ENCODE measurements at places on chromosomes 16 and 17.

- DNase-seq, result no peak
Observed at GRCh38 chr16:10871157-10871991, 5.6 kb upstream of the CIITA start.

DNA sequence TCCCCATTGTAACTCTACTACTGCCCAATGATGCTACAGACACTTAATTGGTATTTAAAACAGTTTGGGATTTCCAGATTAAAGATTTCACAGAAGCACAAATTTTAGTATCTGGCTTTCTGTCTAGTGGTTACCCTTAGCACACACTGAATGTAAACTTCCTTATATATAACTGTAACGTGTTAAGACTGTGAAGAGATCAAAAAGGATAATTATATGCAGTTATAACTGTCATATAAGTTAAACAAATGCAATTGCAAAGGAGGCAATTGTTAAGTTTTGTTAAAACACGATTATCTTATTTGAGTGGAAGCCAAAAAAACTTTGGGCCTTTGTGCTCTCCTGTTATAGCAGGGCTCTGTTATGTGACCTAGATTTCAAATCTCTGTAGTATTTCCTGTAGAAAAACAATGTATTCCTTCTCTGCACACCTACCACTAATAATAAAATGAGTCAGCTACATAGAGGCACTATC, 147.9 kb downstream of the STXBP4 start:
- DNase-seq, result no peak

DNA sequence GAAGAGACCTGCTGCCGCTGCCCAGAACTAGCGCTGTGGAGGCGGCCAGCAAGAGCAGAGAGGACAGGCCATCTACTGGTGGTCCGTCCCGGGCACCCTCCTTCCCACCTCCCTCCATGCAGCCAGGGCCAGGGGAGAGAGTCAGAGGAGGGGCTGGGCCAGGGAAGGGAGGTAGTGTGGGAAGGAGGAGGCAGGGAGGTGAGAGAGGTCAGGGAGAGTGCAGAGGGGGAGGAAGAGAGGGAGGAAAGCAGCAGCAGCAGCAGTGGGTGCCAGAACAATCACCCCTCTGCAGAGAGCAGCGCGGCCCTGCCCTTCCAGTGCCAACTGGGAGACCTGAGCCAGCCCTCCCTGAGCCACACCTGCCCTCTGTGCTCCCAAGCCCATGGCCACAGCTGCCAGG, 6.6 kb downstream of the C16orf95 start:
- no peak for DNase-seq

GRCh38 chr17:17042384-17042736, at the start of gene MPRIP:
MPRIP (plus strand) TSS chr17:17042457; CDS start chr17:17042849, 392 bp downstream.
- no peak for DNase-seq

GRCh38 chr17:55699181-55699860, 23.3 kb downstream of the TMEM100 start:
- DNase-seq, result no peak

DNA sequence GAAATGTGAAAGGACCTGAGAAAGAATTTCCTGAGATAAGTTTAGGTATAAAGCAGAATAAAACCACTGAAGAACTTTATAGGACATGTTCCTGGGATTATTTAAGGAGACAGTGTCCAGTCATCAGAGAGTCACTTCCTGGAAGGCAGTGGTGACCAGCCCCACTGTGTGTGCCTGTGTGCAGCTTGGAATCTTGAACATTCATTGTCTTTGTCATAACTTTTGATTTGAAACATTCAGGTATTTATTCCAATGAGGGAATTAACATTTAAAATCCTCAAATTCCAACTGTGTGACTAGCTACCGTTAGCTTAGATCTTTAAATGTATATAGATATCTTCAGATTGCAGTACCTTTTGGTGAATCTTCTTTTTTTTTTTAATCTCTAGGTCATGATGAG, 61.7 kb upstream of the MRC2 start:
- DNase-seq, result no peak

DNA sequence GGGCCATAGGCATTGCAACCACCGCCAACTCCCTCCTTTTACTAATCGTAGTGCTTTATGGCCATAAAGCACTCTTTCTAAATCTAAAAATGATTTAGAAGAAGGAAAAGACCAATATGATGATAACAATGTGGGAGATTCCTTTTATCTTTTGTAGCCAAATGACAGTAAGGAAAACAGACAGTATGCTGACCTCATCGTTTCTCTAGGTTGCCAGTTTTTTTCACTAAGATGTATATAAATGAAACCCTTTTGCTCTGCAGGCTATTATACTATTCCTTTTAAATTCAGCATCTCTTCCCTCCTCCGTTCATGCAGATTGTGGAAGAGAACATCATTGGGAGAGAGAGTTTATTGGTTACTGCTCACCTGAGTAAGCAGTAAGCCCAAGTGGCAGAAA, 25.3 kb downstream of the OTOA start:
- DNase-seq, result no peak

GRCh38 chr16:57507136-57508034, 21.1 kb upstream of the DOK4 start:
- DNase-seq, result peak; percentile 43

DNA sequence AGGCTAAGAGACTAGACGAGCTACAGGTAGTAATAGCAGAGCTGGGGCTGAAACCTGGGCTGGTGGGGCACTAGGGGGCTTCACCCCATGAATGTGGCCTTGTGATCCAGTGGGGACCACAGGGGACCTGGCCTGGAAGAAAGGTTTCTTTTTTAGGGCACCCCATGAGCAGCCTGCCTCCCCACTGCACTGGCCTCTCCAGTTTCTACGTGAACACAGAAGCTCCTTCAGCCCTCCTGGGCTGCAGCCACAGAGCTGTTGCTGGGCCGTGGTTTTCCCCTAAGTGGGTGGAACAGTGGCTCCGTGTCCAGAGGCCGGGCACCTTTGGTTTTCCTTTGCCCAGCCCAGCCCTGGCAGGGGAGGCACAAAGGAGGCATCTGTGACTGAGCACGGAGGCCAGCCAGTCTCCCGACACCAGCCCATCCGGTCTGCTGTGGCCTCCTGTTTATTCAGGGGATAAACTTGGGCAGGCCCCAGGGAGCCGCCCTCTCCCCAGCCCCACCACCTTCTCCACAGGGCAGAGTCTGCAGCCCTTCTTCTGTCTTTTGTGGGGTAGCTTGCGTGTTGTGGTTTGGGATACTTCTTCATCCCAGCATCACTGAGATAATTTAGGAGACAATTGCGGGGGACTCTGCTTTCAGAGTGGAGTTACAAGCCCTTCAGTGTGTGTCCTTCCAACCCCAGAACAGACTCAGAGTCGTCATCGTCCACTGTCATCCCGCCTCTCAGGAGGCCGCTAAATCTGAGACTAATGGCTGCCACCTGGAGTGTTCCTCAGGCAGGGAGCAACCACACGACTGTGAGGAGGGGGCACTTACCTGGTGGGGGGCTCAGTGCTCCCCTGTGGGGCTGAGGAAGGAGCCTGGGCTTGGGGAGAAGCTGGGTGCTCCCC, 85.3 kb downstream of the RAB11FIP4 start:
- no peak for DNase-seq
